ENCODE measurements at places on chromosomes 12 and 14.

DNA sequence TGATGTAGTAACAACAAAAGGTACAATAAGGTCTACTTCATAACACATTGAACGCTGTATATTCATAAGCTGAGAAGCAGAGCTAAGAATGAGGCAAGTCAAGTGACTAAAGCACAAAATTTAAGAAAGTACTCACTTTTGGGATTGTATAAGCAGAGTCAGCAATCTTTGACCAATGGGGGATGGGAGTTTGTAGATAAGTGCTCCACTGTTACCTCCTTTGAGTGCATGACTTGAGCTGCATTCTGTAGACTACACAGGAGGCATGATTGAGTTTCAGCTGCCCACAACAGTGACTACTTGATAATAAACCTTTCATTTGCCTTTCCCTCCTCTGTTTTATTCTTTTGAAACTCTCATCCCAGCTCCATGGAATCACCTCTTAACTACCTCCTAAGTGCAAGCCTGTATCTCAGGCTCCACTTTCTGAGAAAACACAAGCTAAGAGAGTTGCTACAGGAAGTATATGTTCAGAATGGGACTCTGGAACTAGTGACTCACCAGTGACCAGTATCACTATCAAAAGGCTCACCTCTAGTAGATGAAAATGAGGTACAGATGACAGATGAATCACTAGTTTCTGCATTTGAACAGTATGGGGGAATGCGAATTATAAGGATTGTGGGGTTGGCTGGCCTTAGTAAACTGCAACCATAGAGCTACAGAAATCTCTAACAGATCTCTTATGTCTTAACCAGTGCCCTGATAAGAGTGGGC is 49.2 kb downstream of the SLC35F4 start:
- DNase-seq = no peak

GRCh38 chr12:120666571-120667390 is 20.2 kb upstream of the MLEC start:
- no peak for DNase-seq

DNA sequence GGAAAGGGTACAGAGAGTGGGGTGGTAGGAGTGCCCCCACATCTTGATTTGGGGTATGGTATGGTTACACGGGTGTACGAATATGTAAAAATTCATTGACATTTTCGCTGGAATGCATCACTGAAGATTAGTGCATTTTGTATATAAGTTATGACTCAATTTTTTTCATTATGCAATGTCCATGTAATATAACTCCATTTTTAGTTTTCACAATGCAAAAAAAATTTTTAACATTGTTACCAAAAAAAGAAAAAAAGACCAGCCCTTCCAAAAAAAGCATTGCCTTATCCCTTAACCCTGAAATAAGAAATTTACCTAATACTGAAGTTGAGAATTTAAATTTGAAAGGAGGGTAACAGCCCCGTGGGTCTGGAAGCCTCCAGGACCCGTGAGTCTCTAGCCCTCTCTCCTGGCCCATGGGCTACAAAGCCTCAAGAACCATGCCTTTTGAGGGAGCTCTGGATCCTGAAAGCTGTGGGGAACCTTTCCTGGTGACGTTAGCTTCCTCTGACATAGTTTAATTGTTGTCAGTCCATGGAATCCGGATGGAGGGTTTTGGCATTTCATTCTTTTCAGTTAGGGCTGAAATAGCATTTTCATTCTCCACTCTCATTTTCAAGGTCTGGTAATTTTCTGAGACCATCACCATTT is 55.6 kb upstream of the ACTN1 start:
- no peak for DNase-seq

GRCh38 chr14:37622231-37622923 is 26.9 kb downstream of the TTC6 start:
- DNase-seq = no peak

- no peak for DNase-seq
These were observed 4.4 kb downstream of the LGALS3 start for GRCh38 chr14:55133416-55133815.

DNA sequence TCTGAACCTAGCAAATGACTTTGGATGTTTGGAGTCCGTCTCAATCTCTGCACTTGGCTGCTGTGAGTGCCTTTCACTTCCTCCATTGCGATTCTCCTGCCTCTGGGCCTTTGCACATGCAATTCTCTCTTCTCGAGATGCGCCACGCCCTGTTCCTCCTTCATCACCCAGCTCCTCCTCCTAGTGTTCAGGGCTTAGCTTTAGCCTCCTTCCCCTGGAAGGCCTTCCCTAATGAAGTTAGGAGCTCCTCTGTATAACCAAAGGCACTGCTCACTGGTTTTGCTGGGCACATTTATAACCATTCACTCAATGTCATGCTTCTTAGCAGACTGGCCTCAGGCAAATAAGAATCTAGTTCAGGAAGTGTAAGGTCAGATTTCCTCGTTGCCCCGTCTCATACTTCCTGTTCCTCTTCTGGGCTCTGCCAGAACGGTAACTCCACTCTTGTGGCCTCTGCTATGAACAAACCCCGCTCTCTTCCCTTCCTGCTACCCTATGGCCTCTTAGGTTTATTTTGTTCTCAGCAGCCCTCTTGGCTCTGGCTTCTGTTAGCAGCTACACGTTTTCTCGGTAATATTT is 171.4 kb downstream of the CRADD start:
- DNase-seq = no peak

Measured in caudate nucleus (tissue), 63 donors.